ENCODE measurements at places on chromosomes 3 and 15.

DNA sequence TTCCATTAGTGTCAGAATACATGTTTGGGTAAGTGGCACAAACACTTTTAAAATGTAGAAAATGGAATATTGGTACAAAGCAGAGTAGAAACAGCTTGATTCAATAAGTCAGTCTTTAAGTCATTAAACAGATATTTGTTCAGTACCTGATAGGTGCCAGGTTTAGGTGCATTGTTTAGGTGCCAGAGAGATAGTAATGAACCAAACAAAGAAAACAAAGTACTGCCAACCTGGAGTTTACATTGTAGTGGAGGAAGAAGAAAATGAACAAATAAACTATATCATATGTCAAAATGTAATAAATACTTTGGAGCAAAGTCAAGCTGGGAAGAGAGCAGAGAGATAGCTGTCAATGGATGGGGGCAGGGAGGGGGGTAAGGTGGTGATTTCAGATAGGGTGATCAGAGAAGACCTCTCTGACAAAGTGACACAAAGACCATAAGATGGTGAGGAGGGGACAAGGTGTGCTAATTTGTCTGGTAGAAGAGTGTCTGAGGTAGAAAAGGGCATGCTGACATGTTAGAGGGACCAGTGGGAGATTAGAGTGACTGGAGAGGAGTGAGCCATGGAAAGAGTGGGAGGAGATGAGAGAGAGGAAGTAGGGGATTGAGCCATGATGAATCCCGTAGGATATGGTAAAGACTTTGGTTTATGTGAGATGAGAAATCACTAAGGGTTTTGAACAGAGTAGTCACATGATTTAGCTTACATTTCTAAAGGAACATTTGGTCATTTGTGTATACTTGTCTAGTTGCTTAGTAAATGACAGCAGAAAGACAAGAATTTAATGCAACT lies 128.2 kb downstream of the UBE2E2 start:
- no peak for DNase-seq

- DNase-seq: no peak
Measured at GRCh38 chr3:38643592-38643991, 5.9 kb downstream of the SCN5A start.

DNA sequence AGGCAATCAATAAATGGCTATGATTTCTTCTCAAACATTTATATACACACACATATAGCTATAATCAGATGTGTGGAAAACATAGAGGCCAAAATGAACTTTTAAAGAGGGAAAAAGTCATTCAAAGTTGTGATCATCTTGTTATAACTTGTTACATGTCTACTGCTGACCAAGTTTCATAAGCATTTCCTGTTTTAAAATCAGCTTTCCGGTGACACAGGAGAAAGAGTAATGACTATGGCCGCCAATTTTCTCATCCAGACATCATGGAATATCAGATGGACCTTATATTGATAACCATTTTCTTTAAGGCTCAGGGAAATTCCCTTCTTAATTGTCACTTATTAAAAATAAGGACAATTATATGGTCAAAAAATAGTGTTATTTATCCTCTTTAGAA lies 71.7 kb upstream of the AGTR1 start:
- no peak for DNase-seq

DNA sequence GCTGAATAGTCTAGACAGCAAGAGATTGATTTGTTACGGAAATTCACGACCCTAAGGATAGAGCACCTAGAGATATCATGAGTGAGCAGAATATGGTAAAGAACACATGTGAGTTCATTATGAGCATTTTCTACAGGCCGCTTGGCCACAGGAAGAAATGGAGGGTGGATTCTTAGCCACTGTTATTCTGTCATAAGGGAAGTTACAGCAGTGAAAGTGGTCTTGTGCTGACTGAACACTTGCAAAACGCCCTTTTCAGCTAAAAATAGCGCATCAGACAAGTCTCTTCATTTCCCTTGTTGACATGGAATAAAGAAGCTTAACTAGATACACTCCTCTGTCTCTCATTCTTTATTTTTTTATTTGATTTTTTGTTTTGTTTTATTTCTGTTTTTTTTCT lies 19.8 kb downstream of the DGKG start:
- no peak for DNase-seq

GRCh38 chr15:44812029-44812517 lies 75.7 kb downstream of the TRIM69 start:
- DNase-seq: no peak

DNA sequence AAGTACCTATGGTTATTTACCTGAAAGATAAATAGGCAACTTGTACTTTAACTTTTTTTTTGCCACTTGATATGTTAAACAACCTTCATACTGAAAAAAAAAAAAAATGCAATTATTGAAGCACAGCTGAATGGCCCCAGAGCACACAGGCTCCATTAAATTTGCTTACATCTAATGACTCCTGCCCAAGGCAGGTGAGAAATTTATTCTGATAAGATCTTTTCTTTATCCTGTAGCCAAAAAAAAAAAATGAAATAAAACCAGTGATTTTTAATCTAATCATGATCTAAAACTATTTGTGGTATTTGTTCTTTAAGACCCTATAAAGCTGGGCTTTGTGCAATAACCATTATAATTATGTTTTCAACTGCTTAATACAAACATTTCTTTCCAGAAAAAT lies 115.7 kb downstream of the DPH6 start:
- no peak for DNase-seq

- DNase-seq: no peak
Measured at GRCh38 chr3:30933478-30934207, 39.2 kb upstream of the GADL1 start.

DNA sequence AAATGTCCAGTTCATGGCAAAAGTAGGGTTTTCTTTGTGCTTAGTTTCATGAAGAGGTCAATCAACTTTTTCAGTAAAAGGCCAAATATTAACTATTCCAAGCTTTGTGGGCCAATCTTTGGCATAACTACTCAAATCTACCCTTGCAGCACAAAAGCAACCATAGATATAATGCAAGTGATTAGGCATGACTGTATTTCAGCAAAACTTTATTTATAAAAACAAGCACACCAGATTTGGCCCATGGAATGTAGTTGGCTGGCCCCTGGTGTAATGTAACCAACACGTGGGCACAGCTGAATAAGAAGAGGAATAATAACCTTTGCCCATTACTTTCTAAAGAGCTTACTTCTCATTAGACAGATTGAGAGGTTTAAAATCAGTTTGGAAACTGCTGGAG lies 50.6 kb downstream of the CASR start:
- DNase-seq: no peak

Measured in activated naive CD4-positive, alpha-beta T cell (primary cell).